ENCODE measurements at places on chromosomes 5 and 9.

DNA sequence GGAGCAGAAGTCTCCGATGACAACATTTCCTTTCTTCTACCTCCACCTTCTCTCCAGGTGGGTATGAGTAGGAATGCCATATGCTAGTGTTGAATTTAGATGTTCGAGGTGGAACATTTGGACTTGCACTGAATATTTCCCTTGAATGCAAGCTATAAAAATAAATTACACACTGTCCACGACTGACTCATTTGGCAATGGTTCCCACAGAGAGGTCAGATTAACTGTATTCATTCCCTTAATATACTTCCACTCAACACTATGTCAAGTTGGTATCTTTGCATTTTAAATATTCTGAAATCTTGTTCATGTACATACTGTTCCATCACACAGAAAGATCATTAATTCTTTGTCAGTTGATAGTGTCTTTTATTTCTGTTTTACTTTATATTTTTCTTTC lies 222.6 kb upstream of the PIK3R1 start:
- DNase-seq: no peak

DNA sequence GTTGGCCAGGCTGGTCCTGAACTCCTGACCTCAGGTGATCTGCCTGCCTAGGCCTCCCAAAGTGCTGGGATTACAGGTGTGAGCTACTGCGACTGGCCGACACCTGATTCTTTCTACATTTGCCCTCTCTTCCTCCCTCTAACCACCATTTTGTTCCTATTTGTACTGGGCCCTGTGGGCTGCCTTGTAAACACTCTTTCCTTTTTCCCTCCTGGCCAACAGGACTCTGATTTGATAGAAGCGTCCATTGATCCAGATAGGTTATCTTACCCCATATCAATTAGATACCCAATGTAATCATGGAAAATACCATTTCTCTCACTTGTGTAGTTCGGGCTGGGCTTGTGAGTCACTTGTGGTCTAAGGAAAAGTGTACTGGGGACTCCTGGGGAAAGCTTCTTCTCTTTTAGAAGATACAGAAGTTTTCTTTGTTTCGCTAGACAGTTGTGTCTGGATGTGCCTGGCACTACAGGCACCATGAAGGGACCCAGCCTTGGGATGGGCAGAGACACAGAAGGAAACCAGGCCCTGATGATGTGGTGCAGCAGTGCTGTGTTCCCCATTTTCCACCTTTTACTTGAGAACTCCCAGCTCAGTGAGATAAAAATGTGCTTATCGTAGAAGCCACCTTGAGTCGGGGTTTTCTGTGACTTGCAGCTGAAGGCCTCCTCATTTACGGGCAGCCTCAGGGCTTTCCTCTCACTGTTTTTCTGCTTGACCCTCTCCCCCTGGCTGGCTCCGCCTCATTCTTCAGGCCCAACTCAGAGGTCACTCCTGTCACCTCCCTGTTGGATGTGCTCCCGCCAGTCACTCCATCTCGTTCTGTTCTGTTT lies 32.8 kb upstream of the CPEB4 start:
- DNase-seq: no peak

- peak; percentile 45 for DNase-seq
Measured at GRCh38 chr9:93194641-93195040, 10.7 kb downstream of the WNK2 start.

- DNase-seq: no peak
Measured at GRCh38 chr9:130283539-130284248, 18.1 kb downstream of the HMCN2 start.

Measured in colonic mucosa (tissue), 4 donors.